ENCODE measurements at places on chromosomes 4 and X.

DNA sequence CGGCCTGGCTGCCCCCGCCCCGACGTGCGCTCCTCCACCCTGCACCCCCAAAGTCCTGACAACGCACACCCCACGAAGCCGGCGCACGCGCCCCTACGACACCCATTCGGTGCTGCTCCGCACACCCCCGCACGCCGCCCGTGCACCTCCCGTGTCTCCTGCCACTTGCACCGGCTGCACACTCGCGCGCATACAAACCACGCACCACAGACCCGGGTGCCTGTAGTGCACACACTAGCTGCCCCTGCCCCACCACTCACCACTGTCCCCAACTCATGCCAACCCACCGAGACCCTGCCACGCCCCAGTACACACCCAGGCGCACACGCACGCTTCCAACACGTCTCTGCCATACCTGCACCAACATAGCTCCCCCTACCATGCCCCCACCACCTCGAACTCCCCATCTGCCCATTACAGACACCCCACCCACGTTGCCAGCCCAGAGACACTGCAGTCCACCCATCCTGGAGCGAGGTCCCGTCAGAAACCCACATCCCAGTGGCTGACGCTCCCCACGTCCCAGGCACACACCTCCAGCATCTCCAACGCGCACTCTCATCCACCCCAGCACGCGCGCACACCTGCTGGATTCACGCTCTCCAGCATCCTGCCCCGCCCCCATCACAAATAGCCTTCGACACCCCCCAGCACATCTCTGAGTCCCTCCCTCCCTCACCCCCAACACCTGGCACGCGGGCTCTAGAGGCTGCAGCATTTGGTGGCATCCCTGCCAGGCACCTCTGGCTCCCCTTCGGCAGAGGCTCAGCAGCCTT is 4.2 kb upstream of the DUSP9 start:
- DNase-seq = no peak

- no peak for DNase-seq
Measured at GRCh38 chrX:130805903-130806302, 97.1 kb downstream of the ENOX2 start.

- DNase-seq = no peak
Measured at GRCh38 chr4:24831637-24832036, 36.3 kb downstream of the SOD3 start.

GRCh38 chrX:107610667-107611066 is 17.6 kb upstream of the PRPS1 start:
- no peak for DNase-seq

DNA sequence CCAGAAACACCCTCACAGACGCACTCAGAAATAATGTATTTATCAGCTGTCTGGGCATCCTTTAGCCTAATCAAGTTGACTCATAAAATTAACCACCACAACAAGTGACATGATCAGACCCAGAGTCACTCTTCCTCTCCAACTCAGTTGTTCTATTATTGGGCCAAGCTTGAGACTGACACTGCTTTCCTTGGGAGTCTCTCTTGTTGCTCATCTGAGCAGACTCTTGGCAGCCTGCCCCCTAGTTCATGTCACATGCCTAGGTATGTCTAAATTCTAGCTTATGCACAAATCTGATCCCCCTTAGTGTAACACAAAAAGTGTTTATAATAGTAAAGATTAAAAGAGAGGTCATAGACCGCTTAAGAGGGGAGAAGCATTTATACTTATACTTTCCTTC is 72.6 kb upstream of the ADAMTS3 start:
- no peak for DNase-seq

Data from GM04503 (cell line).